ENCODE measurements at places on chromosomes 7 and 10.

- no peak for DNase-seq
Observed at GRCh38 chr10:132910901-132911785, 31.2 kb downstream of the CFAP46 start.

DNA sequence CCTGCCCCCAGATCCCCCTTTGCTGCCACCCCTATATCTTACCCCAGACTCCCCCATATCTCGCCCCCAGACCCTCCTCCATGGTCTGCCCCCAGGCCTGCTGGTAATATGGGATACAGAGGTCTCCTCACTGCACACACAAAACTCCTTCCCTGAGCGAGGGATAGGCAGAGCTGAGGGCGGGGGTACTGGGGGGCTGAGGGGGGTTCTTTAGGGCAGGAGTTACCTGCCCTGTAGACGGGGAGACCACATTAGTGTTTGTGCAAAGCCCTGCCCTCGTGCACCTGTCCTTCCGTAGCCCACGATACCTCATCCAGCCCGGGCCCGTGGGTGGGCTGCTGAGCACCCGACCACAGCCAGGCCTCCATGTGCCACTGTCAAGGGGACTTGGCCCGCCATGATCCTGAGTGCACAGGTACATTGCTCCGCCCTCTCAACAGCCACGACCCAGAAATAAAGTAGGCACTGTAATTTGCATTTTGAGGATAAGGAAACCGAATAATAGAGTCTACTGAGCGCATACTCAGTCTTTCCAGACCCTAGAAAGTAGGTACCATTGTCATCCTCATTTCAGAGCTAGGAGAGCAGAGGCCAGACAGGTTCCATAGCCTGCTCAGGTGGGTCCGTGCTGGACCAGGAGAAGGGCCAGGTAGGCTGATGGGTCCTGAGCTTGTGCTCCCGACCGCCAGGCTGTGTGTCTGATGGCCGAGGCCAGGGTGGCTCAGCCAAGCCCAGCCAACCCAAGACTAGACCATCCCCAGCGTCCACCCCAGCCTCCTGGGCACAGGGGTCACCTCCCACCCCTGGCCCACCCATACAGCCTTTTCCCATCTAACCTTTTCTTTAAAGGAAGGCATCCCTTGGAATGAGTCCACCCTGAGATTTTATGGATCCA lies 115.2 kb downstream of the LHPP start:
- no peak for DNase-seq

DNA sequence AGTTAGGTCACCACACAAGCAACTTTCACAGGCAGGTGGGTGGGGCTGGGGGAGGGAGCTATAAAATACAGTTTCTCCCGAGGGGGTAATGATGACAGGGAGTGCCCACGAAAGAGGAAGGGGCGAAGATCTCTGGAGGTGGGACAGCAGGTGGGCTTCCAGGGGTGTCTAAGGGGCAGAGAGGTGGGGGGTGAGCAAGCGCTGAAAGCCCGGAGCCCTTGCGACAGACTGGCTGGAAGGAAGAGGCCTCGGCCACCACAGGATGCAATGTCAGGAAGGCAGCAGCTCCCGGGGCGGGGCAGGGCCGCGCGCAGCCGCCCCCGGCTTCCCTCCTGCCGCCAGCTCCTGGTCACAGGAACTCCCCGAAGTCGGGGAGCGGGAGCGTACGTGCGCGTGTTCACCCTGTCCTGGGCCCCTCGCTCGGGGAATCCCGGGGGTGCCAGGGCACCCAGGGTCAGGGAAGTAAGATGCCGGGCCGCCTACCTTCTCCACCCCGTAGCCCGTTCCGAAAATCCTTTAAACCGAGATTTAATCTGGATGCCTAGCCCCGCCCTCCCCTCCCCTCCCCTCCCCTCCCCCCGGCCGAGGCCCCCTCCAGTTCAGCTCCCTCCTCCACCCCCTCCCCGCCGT lies 105.2 kb upstream of the PPIF start:
- peak; percentile 72 for DNase-seq

DNA sequence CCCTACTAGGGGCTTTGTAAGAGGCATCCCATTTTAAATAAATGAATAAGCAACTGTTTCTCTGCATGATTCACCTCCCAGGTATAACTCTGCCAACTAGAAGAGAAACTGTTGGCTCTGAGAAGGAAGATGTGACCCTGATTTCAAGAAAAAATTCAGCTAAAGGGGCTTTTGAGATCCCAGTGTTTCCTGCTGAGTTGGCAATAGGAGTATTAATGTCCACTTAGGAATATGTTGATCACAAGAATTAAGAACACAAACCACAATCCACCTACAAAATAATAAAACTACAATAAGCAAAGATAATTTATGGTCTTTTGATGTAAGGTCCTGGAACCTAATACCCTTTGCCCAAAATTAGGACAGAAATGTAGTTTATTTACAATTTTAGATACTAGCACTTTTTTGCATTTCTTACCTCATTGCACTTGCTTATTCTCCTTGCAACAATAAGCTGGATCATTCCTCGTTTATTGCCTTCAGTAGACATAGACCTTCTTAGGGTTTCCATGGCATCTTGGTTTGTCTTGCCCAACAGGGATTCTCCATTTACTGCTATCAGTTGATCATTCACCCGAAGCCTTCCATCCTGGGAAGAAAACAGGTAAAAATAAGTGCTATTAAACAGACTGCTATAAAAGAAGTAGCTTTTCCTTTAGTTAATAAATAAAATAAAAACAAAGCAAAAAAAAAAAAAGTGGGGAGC lies 456.2 kb downstream of the PARD3 start:
- DNase-seq, result no peak

DNA sequence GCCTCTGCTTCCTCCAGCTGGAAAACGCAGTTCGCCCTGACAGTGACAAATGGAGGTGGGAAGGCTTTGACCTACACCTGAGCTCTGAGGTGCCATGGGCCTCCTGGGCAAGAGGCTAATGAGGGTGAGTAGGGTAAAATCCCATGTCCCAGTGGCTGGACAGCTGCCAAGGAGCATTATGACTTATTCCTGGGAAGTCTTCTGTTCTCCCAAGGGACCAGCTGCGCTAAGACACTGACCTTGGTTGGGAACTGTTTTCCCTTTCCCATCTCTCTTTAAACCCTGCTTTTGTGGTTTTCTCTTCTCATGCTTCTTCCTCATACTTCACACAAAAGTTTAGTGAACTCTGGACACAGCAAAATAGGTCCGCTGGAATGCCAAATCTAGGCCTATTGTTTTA lies 72.6 kb downstream of the COPG2 start:
- DNase-seq, result no peak

DNA sequence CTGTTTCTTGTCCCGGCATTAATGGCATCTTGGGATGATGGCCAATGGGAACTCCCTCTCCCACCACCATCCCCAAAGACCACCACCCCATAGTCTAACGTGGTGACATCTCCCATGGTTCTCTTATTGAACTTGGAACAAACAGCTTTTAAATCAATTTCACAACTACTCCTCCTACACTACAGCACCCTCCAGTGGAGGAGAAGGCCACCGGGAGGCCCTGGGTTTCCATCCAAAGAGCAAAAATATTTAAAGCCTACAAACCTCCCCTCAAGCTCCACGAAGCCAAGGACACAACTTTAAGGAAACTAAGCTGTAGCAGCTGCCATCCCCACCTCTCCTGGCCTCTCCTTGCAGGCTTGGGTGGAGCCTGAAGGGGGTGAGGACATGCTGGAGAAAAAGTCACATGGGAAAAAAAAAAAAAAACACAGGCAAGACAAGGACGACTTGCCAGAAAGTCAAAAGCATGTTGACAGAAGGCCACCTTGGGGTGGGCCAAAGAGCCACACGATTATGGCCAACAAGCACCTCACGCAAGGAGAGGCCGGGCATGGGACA lies 94.0 kb upstream of the LANCL2 start:
- DNase-seq, result no peak

GRCh38 chr7:77983973-77984372 lies 185.4 kb downstream of the PHTF2 start:
- no peak for DNase-seq

DNA sequence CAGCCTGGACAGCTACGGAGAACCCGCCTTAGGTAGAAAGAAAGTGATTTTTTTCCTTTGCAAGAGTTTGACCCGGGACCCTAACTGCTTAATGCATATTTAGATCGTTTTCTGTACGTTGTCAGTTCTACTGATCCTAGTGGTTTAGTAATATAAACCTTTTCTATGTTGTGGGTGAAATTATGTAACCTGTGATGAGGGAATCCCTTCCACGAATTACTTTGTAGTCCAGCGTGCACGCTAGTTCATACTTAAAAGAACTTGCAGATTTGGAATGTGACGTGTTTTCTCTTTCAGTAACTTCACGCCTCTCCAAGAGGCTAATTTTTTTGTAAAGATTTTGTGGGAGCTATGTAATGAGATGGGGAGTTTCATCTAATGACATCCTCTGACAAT lies 705 bp downstream of the SLF2 start:
- no peak for DNase-seq

- DNase-seq, result no peak
Observed at GRCh38 chr7:84248267-84248666, 53.7 kb upstream of the SEMA3A start.

DNA sequence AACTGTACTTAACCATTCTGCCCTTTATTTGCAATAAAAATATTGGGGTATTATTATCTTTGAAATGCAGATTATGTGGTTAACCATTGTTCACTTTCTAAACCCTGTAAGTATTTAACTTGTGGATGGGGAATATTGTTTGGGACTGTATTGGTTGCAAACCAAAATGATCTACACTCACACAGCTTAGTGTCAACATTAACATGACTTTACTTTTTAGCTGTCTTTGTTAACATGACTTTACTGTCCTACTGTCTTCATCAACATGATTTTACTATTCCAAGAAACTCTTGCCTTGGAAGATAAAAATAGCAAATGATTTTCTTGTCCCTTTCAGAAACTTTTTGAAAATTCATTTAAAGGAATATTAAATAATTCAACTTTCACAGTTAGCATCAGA lies 471.5 kb downstream of the GFRA1 start:
- DNase-seq, result no peak

Data from stimulated activated CD4-positive, alpha-beta T cell treated with anti-CD3 and anti-CD28 coated beads, Interleukin-12 subunit alpha, Interleukin-12 subunit beta, amount 100 ng/mL, for 24 hours (primary cell).